Activated B cell treated with CpG ODN at 0.5 μM for 24 hours (primary cell): ENCODE measurements at places on chromosomes 7 and 10.

GRCh38 chr7:143490717-143491306 lies 13.1 kb downstream of the TAS2R41 start:
- no peak for DNase-seq

DNA sequence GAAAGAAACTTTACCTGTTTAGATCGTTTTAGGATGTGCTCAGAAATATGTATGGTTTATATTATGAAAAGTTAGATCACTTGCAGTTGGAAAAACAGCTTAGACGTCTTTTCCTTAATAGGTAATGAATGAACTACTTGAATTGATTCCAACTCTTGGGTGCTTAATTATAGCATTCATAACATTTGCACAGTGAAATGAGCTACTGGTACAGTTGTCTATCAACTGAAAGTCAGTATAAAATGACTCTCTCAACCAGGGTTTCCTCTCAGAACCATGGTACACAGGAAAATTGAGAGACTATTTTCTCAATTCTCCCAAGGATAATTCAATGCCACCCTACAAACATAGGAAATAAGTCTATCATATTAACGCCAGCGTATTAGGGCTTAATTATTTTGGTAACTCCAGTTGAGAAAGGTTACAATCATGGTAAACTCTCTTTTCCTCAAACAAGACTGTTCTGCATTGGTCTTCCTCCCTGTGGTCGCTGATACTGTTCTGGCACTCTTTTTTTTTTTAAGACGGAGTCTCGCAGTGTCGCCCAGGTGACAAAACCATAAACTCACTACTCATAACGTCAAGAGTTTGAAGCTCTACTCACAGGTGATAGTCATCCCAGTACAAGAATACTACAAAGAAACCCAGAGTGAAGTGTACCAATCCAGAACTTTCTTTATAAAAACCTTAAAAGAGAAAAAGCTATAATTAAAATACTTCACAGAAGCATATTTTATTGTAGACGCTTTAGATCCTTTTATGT lies 2.0 kb downstream of the ANLN start:
- no peak for DNase-seq

DNA sequence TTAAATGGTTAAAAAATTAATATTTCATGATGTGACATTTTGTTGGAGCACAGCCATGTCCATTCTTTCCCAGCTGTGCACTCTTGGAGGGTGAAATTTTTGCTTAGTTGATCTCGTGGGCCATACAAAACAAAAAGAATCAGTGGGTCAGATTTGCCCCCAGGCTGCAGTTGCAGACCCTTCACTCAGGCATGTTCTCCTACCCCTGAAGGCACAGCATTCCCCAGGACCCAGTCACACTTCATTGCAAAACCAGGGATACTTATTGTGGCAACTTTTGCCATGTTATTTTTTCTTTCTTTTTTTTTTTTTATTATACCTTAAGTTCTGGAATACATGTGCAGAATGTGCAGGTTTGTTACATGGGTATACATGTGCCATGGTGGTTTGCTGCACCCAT lies 6.0 kb downstream of the TAS2R40 start:
- no peak for DNase-seq

- DNase-seq: no peak
Measured at GRCh38 chr10:120360571-120360970, 96.5 kb upstream of the PLPP4 start.

DNA sequence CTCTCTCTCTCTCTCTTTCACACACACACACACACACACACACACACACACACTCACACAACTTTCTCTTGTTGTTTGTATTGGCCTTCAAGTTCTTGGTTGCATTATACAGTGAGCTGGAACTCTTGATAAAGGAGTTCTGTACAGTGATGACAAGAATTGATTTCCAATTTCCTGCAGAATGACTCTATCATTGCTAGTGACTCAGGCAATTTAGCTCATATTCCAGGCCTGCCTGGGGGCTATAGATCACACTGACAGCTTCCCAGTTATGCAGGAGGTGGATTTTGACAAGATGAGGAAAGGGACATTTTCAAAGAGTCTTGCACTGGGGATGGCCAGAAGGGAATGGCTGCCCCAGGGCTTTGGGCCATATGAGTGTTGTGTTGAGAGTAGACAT lies 508.8 kb downstream of the TYW1 start:
- no peak for DNase-seq

DNA sequence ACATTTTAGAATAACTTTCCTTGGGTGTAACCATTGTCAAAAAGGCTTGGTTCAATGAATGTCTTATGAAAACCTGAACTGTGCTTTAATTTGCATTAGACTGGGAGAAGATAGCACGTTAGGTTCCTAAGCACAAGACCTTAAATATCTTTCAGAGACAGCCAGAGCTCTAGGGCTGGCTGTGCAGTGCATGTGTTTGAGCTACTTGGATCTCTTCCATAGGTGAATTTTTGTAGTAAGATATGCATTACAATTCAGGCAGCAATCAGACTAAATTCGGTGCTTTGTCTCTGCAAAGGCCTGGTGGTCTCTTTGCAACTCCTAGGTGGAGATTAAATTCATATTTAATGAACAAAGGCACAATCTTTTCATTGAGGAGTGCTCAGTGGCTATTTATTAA lies 192.0 kb downstream of the ZNF438 start:
- no peak for DNase-seq

- no peak for DNase-seq
Measured at GRCh38 chr7:108515630-108516029, 10.3 kb downstream of the PNPLA8 start.

DNA sequence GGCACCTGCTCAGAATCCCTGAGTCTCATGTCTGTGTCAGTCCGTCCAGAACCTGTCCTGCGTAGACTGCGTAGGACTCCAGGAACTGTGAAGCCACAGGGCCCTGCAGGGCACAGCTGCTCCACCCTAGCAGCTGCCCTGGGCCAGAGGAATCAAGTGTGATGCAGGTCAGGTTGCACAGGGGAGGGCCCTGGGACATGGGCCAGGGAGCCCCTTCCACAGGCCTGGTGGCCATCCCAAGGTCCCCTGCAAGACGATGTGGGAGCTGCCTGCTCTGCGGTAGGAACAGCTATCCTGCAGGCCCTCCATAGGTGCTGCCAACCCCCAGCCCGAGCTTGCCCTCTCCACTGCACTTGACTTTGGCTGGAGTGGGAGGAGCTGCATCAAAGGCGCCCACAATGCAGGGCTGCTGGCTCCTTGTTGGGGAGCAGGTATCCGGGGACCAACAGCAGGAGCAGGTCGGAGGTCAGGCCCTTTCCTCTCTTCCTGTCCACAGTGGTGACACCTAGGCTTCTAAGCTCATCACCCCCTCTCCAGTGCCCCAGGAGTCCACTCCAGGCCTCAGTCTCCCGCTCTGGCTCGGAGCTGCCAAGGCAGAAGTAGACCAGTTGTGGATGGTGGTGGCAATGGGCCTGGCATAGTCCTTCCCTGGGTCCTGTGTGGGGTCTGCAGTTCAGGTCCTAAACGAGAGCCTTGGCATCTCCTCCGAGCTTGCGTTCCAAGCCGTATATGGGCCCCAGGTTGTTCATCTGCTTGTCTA lies 149.1 kb downstream of the MAPK8 start:
- peak; percentile 10 for DNase-seq

DNA sequence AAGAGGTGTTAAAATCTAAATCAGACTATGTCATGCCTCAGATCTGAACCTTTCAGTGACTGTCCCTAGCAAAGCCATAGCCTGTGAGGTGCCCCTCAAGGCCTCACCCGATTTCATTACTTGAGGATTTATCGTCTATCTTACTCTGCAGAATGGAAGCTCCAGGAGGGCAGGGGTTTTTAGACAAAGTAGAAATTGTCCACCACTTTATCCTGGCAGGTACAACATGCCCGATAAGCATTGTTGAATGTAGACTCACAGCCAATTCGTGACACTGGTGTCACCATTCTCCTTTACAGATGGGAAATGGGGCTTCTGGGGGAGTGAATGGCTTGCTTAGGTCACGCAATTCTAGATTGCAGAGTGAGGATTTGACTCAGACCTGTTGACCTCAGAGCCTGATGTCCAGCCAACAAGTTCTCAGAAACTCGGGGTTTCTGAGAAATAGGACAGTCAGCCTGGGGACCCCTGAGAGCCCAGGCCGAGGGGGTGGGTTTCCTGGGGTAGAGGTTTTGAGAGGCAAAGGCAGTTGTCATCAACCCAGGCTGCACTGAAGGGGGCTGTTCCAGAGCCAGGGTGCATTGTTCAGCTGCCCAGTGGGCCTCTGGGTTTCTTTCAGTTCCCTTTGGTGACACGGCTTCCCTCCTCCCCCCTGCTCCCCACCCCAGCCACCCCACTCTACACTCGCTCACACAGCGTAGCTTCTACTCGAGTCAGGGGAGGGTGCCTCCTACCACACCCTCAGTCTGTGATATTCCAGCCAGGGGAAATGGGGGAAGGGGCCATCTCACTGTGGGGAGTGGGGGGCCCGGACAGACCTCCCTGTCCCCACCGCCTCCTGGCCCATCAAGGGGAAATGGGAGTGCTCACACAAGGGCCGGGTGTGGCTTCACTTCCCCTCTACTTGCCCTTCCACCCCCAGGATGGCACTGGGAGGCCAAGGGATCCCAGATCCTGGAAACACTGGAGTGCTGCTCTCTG lies 3.1 kb upstream of the IRF5 start:
- DNase-seq: no peak

- no peak for DNase-seq
Measured at GRCh38 chr7:28708033-28708951, 249.8 kb downstream of the TRIL start.

GRCh38 chr10:22837351-22837750 lies 90.5 kb upstream of the ARMC3 start:
- DNase-seq: no peak
